GM04504 (cell line): ENCODE measurements at places on chromosomes 12 and 14.

- no peak for DNase-seq
These were observed 22.1 kb upstream of the NINJ2 start for GRCh38 chr12:685388-685787.

DNA sequence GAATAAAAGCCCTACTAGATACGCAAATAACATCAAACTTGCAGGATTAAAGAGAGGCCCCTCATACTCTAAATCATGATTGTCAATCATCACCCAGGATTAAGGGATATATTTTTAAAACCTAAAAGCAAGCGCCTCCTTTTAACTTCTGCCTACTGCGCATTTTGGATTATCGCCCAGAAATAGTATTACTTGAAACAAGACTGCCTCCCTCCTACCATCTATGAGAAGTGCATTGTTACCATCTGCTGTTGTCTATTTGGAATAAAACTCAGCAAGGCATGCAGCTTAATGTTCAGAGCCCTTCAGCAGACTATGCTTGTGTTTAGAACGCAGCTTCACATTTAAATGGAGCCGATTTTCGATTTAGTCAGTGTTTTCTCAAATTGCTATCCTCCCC lies 79.6 kb downstream of the EXOC5 start:
- peak; percentile 10 for DNase-seq

DNA sequence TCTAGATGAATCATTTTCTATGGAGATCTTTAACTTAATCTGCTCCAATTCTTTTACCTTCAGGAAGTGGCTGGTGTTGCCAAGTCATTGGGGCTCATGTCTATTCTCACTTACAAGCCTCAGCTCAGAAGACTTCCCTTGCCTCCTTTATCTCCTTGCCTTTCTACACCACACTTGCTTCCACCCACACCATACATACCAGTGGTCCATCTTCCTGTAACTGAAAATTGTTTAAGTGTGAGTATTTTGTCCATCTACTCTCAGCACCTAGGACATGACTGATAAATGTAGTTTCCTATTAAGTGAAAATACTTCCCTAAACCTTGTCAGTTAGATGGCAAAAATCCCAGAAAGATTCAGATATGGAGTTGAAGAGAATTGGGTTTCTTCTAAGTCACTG lies 199.7 kb upstream of the CPNE8 start:
- no peak for DNase-seq

DNA sequence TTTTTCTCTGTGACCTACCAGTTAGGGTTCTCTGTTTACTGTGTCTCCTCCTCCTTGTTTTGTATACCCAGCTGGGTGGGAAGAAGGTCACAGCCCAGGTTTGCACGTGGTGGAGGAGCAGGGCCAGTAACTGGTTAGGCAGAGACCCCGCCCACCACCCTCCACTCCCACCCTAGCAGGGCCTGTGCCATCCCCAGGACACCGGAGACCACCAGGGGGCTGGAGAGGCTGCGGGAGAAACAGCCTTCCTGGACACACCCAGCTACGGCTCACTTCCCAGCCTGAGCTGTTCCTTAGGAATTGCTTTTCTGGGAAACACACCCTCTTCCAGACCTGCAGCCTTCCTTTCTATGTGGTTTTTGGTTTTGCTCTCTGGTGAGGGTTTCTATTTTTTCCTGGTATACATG lies 21.1 kb downstream of the BDKRB2 start:
- DNase-seq = peak; percentile 26

DNA sequence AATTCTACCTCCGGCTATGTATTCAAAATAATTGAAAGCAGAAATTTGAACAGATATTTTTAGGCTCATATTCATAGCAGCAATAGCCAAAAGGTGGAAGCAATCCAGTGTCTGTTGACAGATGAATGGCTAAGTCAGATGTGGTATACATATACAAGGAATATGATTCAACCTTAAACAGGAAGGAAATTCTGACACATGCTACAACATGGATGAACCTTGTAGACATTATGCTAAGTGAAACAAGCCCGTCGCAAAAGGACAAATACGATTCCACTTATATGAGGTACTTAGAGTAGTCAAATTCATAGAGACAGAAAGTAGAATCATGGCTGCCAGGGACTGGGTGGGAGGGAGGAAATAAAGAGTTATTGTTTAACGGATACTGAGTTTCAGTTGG lies 331.6 kb downstream of the PCNX1 start:
- no peak for DNase-seq
